ENCODE measurements at places on chromosomes 3 and 15.
A peak's percentile ranks its signal among the peaks of the same experiment; 100 is the strongest.

DNA sequence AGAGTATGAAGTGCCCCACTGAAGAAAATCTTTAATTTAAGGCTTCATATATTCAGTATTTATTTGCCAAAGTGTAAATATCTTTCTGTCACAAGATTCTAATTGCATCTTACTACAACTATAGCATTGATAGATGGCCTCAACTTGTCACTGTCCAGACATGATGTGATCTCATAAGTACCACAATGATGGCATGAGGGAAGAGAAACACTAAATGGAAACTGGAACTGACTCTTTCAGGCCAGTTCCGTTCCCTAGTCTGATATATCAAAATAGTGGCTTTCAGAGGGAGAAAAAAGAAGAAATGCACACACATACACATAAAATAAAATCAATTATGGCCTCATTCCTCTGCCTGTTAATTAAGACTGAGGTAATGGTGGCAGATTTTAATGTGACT lies 615.7 kb downstream of the TBL1XR1 start:
- no peak for DNase-seq

GRCh38 chr15:24675332-24676144 lies at the start of gene NPAP1:
Gene NPAP1 (plus strand): TSS chr15:24675775. CDS start chr15:24675868, 93 bp downstream.
- DNase-seq, result no peak

- no peak for DNase-seq
These were observed 73.3 kb downstream of the SETMAR start for GRCh38 chr3:4376499-4376898.

DNA sequence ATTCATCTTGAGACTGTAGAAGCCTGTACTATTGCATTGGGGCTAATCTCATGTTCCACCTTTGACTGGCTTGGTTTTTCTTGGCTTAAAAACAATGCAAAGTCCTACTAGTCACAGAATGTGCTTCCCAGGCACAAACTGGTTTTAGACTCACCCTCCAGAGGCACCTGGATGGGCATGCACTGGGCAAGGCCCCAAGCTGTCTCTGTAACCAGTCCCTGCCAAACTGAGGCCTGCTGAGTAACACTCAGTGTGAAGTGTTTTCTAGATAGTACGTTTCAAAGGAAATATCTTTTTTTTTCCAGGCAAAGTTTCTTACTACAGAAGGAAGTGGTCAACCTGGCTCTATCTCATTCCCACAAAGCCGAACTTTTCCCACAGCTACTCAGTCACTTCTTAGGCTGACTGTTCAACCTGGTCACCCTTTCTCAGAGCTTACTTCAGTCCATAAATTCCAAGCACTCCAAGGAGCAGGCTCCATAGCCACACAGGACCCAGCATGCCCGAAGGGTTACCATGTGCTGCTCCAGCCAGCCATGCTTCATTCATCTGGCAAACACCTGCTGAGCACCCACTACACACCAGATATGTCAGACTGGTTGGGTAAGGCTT lies 57.4 kb downstream of the NPTN start:
- DNase-seq, result no peak

DNA sequence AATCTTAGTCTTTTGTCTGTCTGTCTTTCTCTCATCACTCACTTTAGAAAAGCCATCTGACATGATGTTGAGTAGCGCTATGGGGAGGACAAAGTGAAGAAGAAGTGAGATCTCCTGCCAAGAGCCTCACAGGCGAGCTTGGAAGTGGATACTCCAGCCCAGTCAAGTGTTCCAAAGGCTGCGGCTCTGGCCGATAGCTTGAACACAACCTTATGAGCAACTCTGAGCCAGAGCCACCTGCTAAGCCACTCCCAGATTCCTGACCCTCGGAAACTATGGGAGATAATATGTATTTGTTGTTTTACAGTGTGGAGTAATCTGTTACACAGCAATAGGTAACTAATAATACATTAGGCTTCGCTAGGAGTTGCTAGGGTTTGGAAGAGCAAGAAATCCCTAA lies 76.2 kb downstream of the MB21D2 start:
- no peak for DNase-seq

- DNase-seq, result no peak
These were observed 316.8 kb upstream of the CTDSPL start for GRCh38 chr3:37544869-37545352.

DNA sequence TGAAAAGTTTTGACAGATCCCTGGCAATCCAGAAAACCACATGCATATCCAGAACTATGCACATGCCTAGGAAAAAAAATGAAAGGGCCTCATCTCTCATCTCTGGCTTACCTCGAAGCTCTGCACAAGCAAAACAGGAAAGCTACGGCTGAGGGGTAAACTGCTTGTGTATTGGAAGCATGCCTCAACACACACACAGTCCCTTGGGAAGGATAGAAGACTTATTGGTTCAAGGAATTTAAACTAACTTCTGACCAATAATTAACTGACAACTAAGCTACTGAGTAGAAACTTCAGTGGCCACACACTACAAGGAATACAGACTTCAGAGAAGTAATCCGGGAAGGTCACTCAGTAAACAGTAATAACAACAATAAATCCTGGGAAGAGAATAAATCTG lies 59.9 kb upstream of the POMGNT2 start:
- DNase-seq, result no peak

DNA sequence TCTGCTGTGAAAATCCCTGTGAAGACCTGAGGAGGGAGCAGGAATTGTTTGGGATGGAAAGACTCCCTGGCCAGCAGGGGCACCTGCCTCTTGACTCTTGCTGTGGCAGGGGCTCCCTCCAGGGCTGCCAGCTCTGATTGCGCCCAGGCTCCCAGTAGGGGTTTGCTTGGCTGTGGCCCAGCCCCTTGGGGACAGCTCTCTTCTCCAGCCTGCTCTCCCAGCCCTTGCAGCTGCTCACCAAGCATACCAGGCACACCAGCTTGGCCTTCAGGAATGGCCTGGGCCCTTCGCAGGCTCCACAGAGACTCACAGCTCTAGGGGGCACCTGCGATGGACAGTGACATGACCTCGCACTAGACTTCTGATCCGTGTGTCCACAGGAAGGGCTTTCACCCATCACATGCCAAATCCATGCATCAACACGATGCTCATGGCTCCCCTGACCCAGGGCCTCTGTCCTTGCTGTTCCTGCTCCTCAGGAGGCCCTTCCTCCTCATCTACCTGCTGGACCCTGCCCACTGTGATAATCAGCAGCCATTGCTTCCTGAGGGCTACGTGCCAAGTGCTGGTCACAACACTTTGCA lies 61.8 kb downstream of the SCN5A start:
- no peak for DNase-seq

DNA sequence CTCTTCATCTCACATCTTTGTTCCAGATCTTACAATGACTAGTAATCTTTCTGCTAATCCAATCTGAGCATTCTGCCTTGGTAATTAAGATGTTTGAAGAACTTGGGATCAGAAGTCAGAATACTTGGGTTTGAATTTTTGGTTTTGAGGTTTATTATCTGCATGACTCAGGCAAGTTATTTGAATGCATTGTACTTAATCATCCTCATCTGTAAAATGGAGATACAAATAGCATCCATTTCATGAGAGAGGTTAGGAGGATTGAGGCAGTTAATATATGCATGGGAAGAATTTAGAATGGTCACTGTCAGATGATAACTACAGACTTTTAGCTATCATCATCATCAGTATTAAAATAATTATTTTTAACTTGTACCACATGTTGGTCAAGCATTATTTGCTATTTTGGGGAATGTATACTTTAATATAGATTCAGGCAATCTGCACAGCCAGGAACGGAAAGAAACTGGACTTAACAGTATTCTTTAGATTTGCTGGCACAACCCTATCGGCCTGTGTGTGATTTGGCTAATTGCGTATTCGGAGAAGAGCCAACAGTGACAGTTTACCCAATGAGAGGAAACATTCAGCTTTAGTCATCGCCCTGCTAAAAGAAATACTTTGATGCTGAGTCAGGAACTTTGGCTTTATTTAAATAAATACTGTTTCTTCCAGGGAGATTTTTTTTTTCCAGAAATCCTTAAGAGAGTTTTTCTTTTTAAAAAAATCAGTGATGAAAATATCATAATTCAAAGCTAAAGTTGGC lies 600.0 kb downstream of the ROBO1 start:
- DNase-seq, result peak; percentile 7

DNA sequence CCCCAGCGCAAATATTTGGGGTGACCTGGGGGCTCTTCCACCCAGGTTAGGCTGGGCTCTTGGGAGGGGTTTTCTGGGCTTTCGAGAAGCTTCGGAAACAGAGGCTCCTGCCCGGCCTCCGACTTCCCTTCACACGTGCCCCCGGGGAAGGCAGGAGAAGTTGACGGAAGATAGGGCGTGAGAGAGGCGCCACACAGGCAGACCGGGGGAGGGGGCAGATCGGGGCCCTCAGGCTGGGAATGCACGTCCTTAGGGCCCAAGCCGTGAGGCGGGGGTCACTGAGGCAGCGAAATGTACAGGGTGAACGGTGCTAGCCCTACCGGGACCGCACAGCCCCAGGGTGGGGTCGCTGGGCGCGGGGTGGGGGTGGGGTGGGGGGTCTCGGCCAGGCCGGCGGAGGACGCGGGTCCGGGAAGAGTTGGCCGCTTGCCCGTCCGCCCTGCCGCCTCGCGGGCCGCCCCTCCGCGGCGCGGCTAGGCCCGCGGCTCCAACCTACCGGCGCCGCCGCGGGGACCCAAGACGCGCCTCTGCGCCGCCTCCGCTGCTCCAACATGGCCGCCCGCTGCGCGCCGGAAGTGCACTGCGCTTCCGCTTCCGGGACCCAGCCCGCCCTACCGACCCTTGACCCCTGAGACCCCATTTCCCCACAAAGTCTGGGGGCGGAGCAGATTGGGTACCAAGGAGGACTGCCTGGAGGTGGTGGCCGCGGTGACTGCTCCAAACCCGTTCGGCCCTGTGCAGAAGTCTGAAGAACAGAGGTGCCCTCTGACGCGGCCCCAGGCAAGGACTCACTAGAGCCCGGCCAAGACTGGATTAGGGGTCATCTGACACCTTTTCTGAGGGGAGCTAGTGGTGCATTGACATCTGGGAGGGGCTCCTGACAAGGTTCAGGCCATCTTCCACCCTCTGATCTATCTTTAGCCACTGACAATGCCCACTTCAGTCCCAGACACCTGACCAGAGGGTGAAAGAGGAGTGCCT lies at the start of gene CCDC71:
CCDC71 (minus strand) TSS at position 561 of the 981 bp plus-strand sequence. CDS start 2,123 bp downstream, outside the sequence.
- DNase-seq, result no peak

DNA sequence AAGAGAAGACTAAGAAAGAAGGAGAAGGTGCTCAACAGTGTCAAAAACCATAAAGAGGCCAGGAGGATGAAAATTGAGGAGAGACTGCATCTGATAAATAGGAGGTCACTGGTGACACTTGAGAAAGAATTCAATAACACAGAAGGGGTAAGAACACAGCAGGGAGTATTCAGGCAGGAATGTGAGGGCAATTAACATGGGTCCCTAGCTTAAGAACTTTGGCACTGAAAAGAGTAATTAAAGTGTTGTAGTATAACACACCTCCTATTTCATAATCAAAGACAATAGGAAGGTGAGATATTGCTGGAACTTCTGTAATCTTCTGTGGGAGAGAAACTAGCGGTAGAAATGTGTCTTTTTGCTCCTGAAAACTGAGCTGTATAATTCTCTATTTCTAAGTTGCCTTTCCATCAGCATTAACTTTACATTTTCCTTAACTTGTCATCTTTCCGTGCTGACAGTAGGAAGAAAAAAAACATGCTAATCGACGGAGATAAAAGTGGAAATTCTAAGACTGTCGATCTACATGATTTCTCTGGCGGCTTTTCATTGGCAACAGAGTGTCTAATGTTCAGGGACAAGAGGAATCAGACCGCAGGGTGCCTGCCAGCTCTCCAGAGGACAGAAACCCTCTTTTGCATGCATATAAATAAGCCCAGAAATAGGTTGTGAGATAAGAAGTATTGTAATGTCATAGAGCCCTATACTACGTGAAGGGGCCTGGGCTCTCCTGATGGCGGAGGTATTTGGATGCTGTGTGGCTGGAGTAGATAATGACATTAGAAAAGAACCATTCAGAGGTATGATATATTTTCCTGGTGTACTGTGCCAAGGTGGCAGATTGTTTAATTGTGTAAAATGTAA lies 147.9 kb upstream of the GAP43 start:
- DNase-seq, result no peak

- no peak for DNase-seq
These were observed 411.7 kb downstream of the NAALADL2 start for GRCh38 chr3:175270866-175271265.

- DNase-seq, result peak; percentile 16
These were observed 14.3 kb downstream of the ARL8B start for GRCh38 chr3:5136211-5136918.

DNA sequence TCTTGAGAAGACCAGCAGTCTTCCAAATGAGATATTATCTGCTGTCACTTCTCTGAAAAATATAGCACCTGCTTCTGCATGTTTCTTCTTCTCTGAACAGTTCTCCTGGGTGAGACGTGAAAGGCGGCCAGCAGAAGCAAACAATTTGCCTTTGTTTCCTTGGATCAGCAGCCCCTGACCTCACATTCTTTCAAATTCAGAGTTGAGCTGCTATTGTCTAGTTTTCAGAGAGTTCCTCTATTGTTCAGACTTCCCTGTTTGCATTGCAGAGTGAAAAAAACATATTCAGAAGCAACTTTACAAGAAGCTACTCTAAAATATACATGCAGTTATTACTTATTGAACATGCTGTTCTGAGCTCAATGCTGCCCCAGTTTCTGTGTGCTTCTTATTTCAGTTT lies 653.6 kb downstream of the NAALADL2 start:
- no peak for DNase-seq

DNA sequence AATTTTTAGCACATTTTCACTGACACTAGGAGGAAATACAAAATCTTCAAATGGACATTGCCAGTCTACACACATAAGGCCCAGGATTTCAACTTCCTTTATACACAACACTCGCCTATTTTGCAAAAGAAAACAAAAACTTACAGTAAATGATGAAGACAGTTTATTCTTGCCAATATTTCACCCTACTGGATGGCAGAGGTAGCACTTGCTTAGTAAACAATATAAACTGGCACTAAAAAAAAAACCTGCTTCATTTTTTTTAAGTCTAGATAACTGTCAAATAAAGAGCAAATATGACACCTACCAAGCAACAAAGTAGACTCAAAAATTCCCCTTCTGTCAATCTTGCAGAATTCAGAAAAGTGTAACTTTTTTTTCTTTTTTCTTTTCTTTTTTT lies 204.0 kb downstream of the VPS13C start:
- DNase-seq, result no peak

Data from kidney epithelial cell (primary cell).